SK-MEL-5 (cell line): ENCODE measurements at places on chromosomes 13 and 19. TPM values are rescaled to one million over a fixed set of nuclear protein-coding genes. Genes with fewer than 3 reads are reported as not detected.

Gene IRF3
- total RNA-seq = 23.3 and 27.6 TPM in 2 replicates

GRCh38 chr19:5578097-5578846, 10.5 kb upstream of the TINCR start:
- peak; percentile 46 for DNase-seq

Gene SLC10A2
- not detected in 2 replicates for total RNA-seq

DNA sequence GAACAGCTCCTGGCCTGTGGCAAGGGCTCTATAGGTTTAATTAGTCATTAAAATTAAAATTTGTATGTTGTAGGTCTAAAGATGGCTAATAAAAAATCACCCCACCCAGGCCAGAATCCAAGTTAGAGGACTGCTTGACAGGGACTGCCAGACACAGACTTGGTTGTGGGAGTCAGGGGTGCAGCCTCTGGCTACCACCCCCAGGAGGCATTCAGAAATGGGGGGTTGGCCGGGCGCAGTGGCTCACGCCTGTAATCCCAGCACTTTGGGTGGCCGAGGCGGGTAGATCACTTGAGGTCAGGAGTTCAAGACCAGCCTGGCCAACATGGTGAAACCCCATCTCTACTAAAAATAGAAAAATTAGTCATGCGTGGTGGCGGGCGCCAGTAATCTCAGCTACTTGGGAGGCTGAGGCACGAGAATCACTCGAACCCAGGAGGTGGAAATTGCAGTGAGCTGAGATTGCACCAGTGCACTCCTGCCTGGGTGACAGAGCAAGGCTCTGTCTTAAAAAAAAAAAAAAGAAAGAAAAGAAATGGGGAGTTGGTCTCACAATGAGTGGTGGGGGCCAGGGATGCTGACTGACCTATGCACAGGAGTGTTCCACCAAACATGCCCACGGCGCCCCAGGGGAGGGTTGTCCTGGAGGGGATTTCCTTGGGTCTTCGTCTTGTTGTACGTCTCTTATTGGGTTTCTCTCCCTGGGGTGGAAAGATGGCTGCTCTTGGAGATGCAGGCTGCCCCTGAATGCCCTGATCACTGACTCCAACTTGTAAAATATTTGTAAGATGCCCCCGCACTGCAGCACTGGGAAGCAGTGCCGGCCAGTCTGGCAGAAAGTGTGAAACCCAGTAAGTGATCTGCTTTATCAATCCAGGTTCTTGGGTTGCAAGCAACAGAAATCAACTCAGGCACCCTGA, 68.8 kb downstream of the SIPA1L3 start:
- no peak for DNase-seq

Gene FFAR3
- not detected in 2 replicates for total RNA-seq

Gene ZNF418
- 0.45 and 3.5 TPM in 2 replicates for total RNA-seq
